Dermis blood vessel endothelial cell (primary cell): ENCODE measurements at places on chromosomes 7 and 10.
A peak's percentile ranks its signal among the peaks of the same experiment; 100 is the strongest.

DNA sequence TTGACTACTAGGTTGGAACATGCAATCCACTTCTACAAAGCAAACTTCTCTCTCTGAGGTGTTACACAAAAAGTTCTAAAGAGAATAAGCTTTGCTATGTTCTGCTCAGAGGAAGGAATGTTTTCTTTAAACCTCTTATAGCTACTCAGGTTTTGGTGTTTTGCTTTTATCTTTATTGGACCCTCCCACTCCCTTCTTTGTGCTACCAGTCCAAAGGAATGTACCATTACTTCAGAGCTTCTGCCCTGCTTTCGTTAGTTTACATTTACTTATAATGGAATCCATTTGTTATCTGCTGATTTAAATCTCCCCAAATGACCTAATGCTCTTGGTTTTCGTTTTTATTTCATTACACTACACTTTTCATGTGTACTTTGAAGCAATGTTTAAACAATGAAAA, 154.9 kb downstream of the ATE1 start:
- DNase-seq = no peak

DNA sequence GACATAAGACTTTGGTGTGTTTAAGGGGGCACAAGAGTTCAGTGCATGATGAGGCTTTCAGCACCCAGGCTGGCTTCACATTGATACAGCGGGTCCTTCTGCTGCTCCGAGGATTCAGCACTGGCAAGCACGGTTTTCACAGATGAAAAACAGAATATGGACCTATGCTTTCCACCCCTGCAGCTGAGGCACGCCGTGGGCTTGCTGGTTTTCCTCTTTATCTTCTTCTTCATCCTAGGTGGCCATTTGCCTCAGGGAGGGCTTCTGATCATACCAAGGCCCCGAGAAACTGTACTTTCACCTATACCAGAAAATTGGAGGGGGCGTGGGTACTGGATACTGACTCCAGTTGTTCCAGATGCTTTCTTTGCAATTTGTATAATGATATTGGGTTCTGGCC, 277.1 kb upstream of the ZNF32 start:
- DNase-seq = no peak

- no peak for DNase-seq
Measured at GRCh38 chr7:39083781-39084180, 106.1 kb downstream of the POU6F2 start.

GRCh38 chr10:112565434-112566053, 118.5 kb downstream of the VTI1A start:
- DNase-seq = peak; percentile 84

- no peak for DNase-seq
Measured at GRCh38 chr7:77833136-77833535, 34.6 kb downstream of the PHTF2 start.

- DNase-seq = no peak
Measured at GRCh38 chr7:47195641-47196040, 386.3 kb downstream of the TNS3 start.

GRCh38 chr7:29139191-29139590, 7.1 kb downstream of the CPVL start:
- no peak for DNase-seq

DNA sequence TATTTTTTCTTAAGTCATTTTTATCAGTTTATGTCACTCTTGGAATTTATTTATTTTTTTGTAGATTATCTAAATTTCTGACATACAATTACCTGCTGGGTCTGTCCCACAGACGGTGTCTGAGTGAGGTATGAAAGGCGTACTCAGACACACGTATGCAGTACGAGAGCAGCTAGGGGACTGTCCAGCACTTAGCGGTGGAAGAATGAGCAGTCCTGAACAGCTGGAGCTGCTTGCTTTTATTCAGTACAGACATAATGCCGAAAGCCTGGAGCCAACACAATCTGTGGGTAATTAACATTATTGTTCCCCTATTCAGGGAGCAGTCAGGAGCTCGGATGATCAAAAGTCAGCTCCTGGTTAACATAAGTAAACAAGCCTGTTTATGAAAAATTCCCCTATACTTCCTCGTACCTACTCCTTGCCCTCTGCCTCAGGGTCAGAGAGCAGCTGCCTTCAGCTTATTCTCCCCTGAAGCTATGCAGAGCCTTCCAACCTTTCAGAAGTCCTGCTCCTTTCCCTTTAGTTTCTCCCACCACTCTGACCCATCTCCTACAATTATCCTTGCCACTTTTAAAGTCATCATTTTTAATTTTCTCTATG, 488.0 kb upstream of the POM121L12 start:
- no peak for DNase-seq

- DNase-seq = no peak
Measured at GRCh38 chr7:123329988-123330643, 130.3 kb upstream of the SLC13A1 start.

DNA sequence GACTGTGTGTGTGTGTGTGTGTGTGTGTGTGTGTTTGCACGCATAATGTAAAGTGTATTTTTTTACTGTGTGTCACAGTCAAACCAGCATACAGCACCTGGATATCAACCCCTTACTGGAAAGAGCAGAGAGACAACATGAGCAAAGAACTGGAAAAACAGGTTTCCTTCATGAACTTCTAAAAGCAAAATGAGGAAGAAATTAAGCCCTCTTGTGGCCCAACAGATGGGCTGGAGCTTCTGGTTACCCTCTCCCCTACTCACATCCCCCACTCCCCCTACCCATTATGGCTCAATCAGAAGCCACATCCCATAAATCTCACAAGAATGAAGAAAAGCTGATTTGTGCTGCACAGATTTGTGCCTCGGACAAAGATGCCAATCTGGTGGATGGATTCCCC, 36.2 kb downstream of the PDE1C start:
- DNase-seq = no peak

DNA sequence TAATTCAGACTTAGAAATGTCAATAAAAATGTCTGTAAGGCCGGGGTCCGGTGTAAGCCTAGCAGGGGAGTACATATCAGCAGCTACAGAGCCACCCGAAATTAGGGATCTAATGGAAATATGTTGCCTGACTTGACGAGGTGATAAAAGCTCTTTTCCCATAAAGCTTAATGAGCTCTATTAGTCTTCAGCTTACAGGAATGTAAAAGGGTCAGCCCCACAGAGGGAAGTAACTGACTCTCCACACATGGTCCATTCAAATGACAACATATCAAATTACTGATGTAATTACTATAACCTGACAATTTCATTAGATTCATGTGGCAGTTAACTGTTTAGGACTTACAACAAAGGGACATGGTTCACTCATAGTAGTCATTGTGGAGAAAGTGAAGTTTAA, 62.3 kb downstream of the ATE1 start:
- DNase-seq = no peak

DNA sequence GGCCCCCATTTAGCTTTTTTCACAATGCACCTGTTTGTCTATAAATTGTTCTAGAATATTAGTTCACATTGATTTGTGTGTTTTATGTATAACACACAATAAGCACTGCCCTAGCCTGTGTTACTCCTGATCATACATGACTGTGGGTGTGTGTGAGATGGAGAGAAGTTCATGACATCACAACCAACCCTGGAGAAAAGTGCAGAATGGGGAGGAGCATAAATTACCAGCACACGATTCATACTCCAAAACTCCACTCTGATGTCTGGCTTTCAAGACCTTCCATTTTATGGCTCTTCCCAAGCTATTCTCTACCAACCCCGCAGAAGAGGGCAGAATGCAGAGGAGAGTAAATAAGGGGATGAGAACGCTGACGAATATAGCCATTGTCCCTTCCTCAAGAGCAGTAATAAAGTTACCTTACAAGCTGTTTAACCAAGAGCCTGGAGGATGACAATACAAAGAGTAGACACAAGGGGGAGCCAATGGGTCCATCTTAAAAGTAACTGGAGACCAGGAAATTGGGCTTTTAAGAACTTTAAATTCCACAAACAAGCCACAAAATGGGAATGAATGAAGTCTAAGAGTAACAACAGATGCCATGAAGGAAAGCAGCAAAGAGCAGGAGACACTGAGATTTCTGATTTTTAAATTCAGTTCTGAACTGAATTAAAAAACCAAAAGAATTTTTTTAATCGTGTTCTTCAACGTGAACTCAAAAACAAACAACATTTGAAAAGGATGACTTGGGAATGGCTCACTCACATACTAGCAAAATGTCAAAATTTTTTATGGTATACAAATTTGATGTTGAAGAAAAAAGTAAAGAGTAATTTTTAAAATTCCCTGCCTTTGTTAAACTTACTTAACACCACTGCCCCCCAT, 159.6 kb downstream of the PARD3 start:
- peak; percentile 85 for DNase-seq

GRCh38 chr7:152857272-152857671, 97.7 kb downstream of the ACTR3B start:
- no peak for DNase-seq

DNA sequence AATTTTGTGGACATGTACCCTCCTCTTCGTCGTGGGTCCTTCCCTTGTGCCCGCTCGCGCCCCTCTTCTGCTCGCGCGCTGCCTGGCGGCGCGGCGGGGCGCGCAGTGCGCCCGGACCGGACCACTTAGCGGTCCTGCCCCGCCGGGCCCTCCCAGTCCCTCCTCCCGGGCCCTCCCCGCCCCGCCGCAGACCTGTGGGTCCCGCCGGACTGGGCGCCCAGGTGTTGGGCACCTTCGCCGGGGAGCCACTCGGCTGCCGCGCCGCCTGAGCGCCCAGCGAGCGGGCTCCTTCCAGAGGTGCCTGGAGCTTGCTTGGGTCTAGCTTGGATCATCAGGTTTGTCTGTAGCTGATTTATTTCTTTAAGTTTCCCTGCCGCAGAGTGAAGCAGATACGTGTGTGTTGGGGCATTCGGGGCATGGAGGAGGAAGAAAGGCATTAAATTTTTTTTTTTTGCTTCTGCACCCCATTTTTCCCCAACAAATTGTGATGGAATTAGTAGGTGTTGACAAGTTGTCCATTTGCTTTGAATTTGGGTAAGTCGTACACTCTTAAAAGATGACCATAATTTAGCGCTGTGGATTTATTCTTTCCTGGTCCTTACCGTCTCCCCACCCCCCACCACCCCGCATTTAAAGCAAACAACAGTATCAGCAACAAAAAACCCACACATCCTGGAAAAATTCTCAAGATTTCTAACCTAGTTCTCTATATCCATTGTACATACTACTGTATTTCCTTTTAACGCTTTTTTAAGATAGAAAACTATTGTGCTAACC, 905 bp downstream of the C1GALT1 start:
- DNase-seq = peak; percentile 52

- DNase-seq = no peak
Measured at GRCh38 chr7:78777829-78778228, 675.6 kb downstream of the MAGI2 start.

- DNase-seq = no peak
Measured at GRCh38 chr10:101934686-101935305, 91.2 kb upstream of the KCNIP2 start.

DNA sequence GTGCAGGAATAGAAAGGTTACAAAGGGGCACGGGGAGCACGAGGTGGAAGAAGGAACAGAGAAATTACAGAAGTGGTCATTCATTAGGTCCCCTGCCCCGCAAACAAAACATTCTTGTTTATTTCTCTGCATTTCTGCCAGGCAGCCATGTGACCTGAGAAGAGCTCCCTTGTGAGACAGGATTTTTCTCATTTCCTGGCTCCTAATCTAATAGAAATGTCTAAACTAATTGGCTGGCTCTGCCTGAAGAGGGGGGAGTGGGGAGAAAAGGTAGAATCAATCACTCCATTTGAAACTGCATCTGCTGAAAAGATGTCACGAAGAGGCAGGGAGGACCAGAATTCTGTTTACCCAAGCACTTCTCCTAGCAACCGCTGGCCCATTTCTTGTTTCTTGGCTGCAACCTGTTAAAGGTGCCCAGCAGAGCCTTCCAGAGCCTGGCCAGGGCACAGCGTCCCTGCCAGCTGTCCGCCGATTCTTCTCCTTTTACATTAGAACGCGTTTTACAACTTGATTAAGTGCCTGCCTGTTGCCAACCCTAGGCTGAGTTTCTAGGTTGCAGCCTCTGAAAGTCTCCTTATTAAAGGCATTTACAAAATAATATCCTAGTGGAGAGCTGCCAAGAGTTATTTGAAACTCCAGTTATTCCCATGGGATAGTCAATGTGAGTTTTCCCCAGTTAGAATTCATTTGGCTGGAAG, 1227.6 kb downstream of the TYW1 start:
- DNase-seq = no peak

DNA sequence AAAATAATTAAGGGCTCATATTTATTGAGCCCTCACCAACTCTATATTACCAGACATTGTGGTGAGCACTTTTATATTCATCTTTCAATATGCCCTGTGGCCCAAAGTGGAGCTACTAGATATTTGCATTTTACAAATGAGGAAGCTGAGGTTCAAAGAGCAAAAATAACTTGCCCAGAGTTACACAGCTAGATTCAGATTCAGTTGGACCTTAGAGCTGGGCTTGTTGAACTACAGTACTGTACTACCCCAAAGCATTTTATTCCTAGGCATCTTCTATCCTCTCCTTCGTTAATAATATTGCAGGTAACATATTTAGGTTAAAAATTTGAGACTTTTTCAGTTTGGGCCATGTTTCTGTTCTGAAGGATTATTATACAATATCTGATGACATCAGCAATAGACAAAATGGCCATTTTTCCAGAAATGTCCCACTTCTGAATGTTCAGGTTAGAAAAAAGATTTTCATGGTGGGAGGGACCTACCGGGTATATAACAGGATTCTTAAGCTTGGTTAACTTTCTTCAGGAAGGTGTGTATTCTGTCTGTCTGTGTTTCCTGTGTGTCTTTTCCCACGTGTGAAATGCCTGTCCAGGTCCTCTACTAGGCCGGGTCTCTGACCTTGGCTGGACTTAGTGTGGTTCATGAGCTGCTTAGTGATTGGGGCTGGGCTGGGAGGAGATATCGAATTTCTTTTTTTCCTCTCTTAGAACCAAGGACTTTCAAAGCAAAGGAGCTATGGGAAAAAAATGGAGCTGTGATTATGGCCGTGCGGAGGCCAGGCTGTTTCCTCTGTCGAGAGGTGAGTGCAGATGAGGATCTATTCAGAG, 13.6 kb downstream of the PRXL2A start:
- no peak for DNase-seq

- no peak for DNase-seq
Measured at GRCh38 chr7:254337-255037, 35.5 kb upstream of the FOXL3 start.

- DNase-seq = no peak
Measured at GRCh38 chr10:70958396-70958795, 70.0 kb upstream of the PCBD1 start.

DNA sequence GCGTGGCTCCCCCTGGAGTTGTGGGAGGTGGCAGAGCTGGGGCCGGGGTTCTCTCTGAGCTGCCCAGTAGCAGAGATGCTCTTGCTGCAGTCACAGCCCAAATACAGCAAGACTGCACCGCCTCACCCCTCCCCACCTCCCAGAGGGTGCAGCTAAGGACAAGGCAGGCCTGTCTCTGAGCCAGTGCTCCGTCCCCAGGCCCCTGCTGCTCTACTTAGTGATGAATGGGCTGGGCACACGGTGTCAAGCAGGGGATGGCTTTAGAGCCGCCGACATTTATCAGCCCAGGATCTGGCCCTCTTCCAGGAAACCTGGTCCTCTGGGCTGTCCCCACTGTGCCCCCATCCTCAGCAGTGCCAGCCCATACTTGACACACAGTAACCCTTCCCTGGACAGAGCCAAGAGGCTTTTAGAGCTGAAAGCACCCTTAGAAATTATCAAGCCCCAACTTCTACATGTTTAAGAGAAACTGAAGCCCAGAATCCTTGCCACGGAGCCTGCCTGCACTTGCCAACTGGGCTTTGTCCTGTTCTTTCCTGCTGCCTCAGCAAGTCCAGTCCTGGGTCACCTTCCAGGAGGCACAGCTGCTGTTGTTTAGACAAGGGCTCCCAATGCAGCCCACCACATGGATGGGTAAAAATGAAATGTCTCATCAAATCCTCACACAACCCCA, 137.1 kb upstream of the UNC5B start:
- DNase-seq = no peak
